Jurkat, Clone E6-1 (cell line): ENCODE measurements at places on chromosomes 12 and 14.

DNA sequence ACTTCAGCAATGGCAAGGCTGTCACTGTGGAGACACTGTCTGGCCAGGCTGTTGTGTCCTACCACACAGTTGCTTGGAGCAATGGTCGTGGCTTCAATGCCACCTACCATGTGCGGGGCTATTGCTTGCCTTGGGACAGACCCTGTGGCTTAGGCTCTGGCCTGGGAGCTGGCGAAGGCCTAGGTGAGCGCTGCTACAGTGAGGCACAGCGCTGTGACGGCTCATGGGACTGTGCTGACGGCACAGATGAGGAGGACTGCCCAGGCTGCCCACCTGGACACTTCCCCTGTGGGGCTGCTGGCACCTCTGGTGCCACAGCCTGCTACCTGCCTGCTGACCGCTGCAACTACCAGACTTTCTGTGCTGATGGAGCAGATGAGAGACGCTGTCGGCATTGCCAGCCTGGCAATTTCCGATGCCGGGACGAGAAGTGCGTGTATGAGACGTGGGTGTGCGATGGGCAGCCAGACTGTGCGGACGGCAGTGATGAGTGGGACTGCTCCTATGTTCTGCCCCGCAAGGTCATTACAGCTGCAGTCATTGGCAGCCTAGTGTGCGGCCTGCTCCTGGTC is 4.3 kb downstream of the LRP10 start:
- DNase-seq: no peak

GRCh38 chr12:121538699-121539061 is 42.1 kb downstream of the KDM2B start:
- DNase-seq: no peak

GRCh38 chr14:60171690-60172089 is 6.5 kb upstream of the DHRS7 start:
- DNase-seq: no peak

GRCh38 chr14:32896979-32897697 is 41.5 kb upstream of the NPAS3 start:
- DNase-seq: no peak

DNA sequence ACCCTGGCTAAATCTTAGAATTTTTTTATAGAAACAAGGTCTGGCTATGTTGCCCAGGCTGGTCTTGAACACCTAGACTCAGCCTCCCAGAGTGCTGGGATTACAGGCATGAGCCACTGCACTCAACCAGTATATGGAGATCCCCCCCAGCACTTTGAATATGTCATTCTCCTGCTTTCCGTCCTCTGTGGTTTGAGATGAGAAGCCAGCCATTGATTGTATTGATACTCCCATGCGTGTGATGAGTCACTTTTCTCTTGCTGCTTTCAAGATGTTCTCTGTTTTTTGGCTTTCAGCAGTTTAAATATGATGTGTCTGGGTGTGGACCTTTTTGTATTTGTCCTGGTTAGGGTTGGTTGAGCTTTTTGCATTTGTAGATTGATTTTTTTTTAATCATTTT is 75.2 kb upstream of the DNM1L start:
- DNase-seq: no peak
